ENCODE measurements at places on chromosomes 1 and 21. TPM values are rescaled to one million over a fixed set of nuclear protein-coding genes. Genes with fewer than 3 reads are reported as not detected.

Gene STXBP3
- 106 TPM for total RNA-seq

Gene RHEX
- 4.5 TPM for total RNA-seq

Gene PDPN
- 44.6 TPM for total RNA-seq

Gene MACO1
- total RNA-seq, result 21.2 TPM

Gene CR1
- total RNA-seq, result 23.9 TPM

Gene CHIA
- not detected for total RNA-seq

Gene BSND
- not detected for total RNA-seq

Gene PIGV
- total RNA-seq, result 24.5 TPM

Gene IGFN1
- total RNA-seq, result not detected

Gene SLC66A1
- total RNA-seq, result 19.0 TPM

Gene VWA5B1
- not detected for total RNA-seq

Gene GABRD
- total RNA-seq, result not detected

Gene MIXL1
- not detected for total RNA-seq

Gene ARHGEF16
- 225 TPM for total RNA-seq

Gene INSRR
- total RNA-seq, result not detected

Gene HLX
- total RNA-seq, result 4.0 TPM

Gene HSF2BP
- total RNA-seq, result not detected

Gene HEYL
- total RNA-seq, result 1.5 TPM

Gene GPA33
- total RNA-seq, result 306 TPM

Gene ZBTB8B
- total RNA-seq, result 0.13 TPM

Gene TTC39A
- 31.6 TPM for total RNA-seq

Gene ICOSLG
- 6.7 TPM for total RNA-seq

Gene KRTAP12-2
- not detected for total RNA-seq

Gene TEDDM1
- not detected for total RNA-seq

Gene NBPF6
- total RNA-seq, result 3.6 TPM

Gene GPR37L1
- total RNA-seq, result 0.18 TPM

Gene COL9A2
- total RNA-seq, result 11.6 TPM

Gene SLC44A3
- total RNA-seq, result 49.0 TPM

Gene FCRL3
- 2.0 TPM for total RNA-seq

Gene EDN2
- 49.1 TPM for total RNA-seq

Gene KCNT2
- total RNA-seq, result 2.4 TPM

Gene LRRC38
- total RNA-seq, result not detected

Gene PLPPR5
- not detected for total RNA-seq

Gene FGR
- 38.8 TPM for total RNA-seq

Gene FMOD
- 12.5 TPM for total RNA-seq

Gene IL19
- not detected for total RNA-seq

Gene FTCD
- total RNA-seq, result 1.0 TPM

Gene TMEM9
- total RNA-seq, result 20.6 TPM

Gene SYCP1
- total RNA-seq, result not detected

Gene GUCA2B
- total RNA-seq, result 117 TPM

Gene RCAN3
- 10.3 TPM for total RNA-seq

Gene TTC4
- total RNA-seq, result 39.6 TPM

Gene LRRC8C
- 3.8 TPM for total RNA-seq

Gene FAM43B
- total RNA-seq, result not detected

Gene C1orf105
- not detected for total RNA-seq

Gene YBX1
- 236 TPM for total RNA-seq

Gene KRTAP13-3
- not detected for total RNA-seq

Gene HUNK
- 1.6 TPM for total RNA-seq

Gene RGL1
- 32.2 TPM for total RNA-seq

Gene CYP4A22
- total RNA-seq, result 0.88 TPM

Gene LEFTY2
- not detected for total RNA-seq

Gene MRPL37
- total RNA-seq, result 53.4 TPM

Gene VWA1
- 6.6 TPM for total RNA-seq

Gene KIF21B
- 19.0 TPM for total RNA-seq

Gene RIMKLA
- total RNA-seq, result 1.7 TPM

Gene SPRR2F
- total RNA-seq, result not detected

All from Peyer's patch (tissue), 4 donors.